ENCODE measurements at places on chromosomes 5 and 9.

DNA sequence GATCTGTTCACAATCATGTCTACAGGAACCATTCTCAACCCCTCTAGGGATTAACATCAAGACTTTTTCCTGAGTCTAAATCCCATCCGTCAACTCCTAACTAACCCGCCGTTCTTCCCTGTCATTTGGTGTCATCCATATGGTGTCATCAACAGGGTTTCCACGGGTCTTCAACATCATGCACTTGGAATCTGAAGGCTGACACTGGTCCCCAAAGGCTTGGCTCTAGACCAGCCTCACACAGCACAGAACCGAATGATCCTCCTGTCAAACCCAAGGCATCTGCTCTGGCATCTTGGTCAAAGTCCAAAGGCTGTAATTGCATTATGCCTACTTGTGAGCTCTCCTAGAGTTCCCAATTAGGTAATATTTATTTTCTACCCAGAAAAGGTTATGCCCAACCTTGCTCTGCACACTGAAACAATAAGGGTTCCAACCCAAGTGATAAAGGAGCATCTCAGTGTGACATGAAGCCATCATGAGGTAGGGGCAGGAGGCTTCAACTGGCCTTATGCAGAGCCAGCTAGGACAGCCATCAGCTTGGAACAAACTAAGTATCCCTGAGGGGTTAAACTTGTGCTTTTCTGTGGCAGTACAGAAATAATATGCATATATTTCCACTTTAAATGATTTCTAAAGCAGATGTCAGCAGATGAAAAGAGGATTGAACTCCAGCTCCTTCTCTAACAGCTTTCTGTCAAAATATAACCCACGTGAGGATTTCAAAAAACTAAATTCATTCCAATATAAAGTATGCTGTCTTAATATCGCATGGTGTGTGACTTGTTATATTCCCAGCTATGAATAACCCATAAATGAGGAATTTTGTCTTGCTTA is 13.9 kb downstream of the ENC1 start:
- H3K27me3 ChIP-seq = no peaks in the 10 kb centered on the region
- H3K4me1 ChIP-seq = peaks cover 19% of the 10 kb centered on the region
- H3K4me3 ChIP-seq = no peak overlapping the region
- H3K27ac ChIP-seq = no peak overlapping the region
- DNase-seq = no peak
- no peaks in the 10 kb centered on the region for H3K36me3 ChIP-seq

DNA sequence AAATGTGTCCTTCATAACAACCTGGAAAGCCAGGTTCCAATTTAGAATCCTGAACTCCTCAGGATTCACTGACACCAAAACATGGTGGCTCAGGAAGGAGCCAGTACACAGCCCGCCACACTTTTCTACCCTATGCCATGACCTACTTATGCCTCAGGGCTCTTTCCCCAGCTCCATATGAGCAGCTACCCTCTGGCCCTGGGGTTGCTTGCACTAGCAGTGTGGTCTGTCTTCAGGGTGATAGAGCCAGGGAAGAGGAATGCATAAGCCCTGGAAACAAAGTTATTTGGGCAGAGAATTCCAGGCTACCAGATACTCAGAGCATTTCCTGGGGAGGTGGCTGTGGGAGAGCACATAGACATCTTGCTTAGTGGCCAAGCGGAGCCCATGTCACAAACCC is 15.0 kb upstream of the ECM2 start:
- DNase-seq = no peak
- no peaks in the 10 kb centered on the region for H3K4me1 ChIP-seq
- H3K36me3 ChIP-seq = no peaks in the 10 kb centered on the region
- H3K4me3 ChIP-seq = no peak overlapping the region
- no peaks in the 10 kb centered on the region for H3K27me3 ChIP-seq

- DNase-seq = peak; percentile 16
- H3K27ac ChIP-seq = no peak overlapping the region
- no peaks in the 10 kb centered on the region for H3K4me1 ChIP-seq
- no peak overlapping the region for H3K4me3 ChIP-seq
- no peaks in the 10 kb centered on the region for H3K36me3 ChIP-seq
These were observed 48.6 kb upstream of the SH3PXD2B start for GRCh38 chr5:172502969-172503368.

DNA sequence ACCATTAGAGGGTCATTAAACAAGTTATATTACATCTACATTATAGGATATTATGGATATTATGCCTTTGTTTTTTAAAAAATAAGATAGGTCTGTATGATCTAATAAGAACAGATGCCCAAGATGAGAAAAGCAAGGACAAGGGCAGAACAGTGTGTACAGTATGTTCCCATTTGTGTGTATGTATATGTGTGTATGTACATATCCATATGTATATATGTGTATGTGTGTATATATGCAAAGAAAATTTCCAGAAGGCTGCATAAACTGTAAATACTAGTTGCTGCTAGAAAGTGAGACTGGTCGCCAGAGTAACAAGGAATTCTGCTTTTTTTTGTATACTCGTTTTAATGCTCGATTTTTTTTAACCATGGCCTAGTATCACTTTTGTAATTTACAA is 58.1 kb upstream of the GLIS3 start:
- H3K36me3 ChIP-seq = no peaks in the 10 kb centered on the region
- H3K4me1 ChIP-seq = no peaks in the 10 kb centered on the region
- no peak overlapping the region for H3K27ac ChIP-seq
- H3K4me3 ChIP-seq = no peak overlapping the region

DNA sequence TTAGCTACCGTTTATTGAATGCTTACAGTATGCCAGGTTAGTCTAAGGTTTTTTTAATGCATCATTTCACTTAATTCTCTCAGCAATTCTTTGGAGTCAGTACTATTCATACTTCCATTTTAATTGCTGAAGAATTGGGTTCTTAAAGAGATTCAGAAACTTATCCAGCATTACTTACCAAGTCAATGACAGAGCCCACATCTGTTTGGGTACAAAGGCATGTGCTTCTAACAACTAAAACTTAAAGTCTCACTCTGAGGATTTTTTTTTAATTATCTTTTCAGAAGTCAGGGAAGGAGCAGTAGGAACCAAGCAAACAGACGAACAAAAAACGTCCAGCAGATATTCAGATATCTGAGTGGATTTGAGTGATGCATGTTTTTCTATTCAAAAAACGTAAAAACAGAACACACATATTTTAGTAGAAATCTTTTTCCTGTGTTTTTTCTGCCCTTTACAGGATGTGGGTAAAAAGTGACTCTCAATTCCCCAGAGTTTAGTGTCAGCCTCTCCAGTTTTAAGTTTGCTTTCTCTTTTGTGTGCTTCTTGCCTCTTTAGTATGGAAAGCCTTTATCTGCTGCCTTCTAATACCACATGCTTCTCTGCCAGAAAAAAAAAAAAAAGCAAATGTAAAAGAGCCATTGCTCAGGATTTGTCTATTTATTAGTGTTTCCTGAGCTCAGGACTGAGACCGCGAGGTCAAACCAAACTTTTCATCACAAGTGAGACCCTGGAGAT is 118.0 kb downstream of the PRKACG start:
- peaks cover 36% of the 10 kb centered on the region for H3K4me1 ChIP-seq
- no peaks in the 10 kb centered on the region for H3K36me3 ChIP-seq
- no peaks in the 10 kb centered on the region for H3K27me3 ChIP-seq
- no peak for DNase-seq

GRCh38 chr5:95327211-95327610 is 42.3 kb upstream of the MCTP1 start:
- no peaks in the 10 kb centered on the region for H3K4me1 ChIP-seq
- H3K27ac ChIP-seq = no peak overlapping the region
- no peak for DNase-seq
- H3K36me3 ChIP-seq = no peaks in the 10 kb centered on the region
- H3K27me3 ChIP-seq = no peaks in the 10 kb centered on the region

GRCh38 chr5:88085462-88085861 is 183.2 kb downstream of the TMEM161B start:
- DNase-seq = no peak
- H3K4me3 ChIP-seq = no peak overlapping the region
- no peak overlapping the region for H3K27ac ChIP-seq
- H3K4me1 ChIP-seq = no peaks in the 10 kb centered on the region

DNA sequence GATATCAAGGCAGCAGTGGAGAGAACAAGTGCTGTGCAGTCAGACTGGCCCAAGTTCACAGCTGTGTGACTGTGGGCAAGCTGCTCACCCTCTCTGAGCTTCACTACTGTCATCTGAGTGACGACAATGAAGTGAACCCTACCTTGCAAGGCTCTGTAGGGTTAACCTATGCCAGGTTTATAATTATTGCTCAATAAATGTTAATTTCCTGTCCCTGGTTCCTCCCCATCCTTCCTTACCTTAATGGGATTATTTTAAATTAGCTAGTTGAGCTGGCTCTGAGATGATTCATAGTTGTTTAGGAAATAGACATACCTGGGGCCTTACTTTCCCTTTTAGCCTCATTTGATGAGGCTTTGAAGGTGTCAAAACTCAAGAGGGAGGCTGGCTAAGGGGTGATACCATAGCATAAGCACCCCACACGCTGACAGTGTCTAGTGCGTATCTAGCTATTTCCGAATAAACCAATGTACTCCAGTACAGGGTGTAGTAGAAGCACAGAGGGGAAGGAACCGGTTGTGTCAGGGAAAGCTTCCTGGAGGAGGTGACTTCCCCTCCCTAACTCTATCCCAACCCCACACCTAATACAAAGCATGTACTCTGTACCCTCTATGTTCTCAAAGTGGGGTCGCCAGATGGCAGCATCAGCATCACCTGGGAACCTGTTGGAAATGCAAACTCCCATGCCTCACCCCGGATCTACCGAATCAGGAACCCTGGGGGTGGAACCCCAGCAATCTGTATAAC is 63.3 kb upstream of the SLC25A51 start:
- no peak overlapping the region for H3K4me3 ChIP-seq
- H3K36me3 ChIP-seq = no peaks in the 10 kb centered on the region
- no peaks in the 10 kb centered on the region for H3K4me1 ChIP-seq

GRCh38 chr9:136700959-136701667 is 11.3 kb upstream of the DIPK1B start:
- DNase-seq = peak; percentile 51
- peaks cover 21% of the 10 kb centered on the region for H3K4me1 ChIP-seq
- H3K36me3 ChIP-seq = no peaks in the 10 kb centered on the region
- H3K27me3 ChIP-seq = peaks cover 48% of the 10 kb centered on the region
- no peak overlapping the region for H3K27ac ChIP-seq
- H3K4me3 ChIP-seq = peak overlapping the region; percentile 60

DNA sequence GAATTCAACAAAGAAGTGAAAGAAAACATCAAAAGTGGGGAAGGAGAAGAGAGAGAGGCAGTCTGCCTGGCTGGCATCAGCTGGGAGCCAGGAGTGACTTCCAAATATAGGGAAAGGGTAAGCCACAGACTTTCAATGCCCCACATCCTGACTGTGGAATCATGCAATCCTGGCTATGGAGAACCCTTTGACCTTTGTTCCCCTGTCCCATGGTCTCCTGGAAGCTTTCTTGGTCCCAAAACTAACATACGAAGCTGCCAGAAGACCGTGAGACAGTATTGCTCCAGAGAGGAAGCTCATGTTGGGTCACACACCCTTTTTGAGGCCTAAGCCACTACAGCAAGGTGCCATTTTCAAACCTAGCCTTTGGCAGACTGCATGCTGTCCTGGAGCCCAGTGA is 665.5 kb downstream of the ELAVL2 start:
- no peaks in the 10 kb centered on the region for H3K27me3 ChIP-seq
- H3K36me3 ChIP-seq = no peaks in the 10 kb centered on the region
- H3K4me3 ChIP-seq = no peak overlapping the region
- DNase-seq = no peak
- H3K4me1 ChIP-seq = no peaks in the 10 kb centered on the region

- no peaks in the 10 kb centered on the region for H3K36me3 ChIP-seq
These were observed 31.7 kb upstream of the NFIB start for GRCh38 chr9:14345354-14346230.

GRCh38 chr5:57659886-57660285 is 177.3 kb upstream of the ACTBL2 start:
- H3K27ac ChIP-seq = no peak overlapping the region
- H3K4me3 ChIP-seq = no peak overlapping the region
- no peaks in the 10 kb centered on the region for H3K36me3 ChIP-seq

DNA sequence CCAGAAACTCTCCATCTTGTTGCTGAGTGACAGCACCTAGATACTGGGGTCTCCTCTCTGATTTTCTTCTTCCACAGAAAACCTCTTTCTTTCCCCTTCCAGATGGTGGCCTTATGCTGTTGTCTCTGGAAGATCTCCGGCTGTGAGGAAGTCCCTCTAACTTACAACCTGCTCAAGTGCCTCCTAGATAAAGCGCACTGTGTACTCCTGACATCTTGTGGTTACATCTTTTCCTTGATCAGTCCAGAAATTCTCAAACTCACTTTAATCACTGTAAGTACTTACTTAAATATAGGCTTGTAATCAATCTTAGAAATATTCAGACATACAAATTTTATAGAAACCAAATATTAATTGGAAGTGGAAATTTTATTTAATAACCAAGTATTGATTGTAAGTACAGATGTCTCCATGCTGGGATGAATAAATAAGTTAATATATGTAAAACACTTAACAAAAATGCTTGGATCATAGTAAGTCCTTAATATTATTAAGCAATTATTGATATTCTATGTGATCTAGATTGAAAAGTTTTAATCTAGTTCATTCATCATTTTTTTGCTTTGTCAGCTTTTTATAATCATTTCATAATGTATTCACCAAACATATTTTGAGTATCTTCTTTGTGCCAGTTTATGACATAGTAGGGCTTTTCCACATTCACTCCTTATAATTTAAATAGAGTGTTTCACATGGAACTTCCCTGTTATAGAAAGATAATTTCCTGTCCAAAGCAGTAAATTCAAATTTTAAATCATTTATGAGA is 1381.4 kb upstream of the CDH6 start:
- no peak for DNase-seq
- no peak overlapping the region for H3K27ac ChIP-seq
- no peak overlapping the region for H3K4me3 ChIP-seq
- H3K4me1 ChIP-seq = no peaks in the 10 kb centered on the region

DNA sequence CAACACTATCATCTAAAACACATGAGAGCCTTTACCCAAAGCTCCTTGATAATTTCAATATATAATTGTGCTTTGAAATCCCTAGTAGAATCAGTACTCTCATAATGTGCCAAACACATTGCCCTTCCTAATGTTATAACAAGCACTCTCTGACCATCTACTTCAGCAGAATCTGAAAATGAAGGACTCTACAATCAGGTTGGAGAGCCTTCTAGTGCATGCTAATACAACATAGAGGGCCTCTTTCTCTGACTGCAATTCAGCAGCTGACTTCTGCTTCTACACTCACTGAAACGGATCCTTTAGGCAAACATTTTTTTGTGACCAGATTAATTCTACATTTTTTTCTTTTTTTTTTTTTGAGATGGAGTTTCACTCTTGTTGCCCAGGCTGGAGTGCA is 155.6 kb downstream of the EPB41L4A start:
- no peak overlapping the region for H3K4me3 ChIP-seq
- H3K27me3 ChIP-seq = no peaks in the 10 kb centered on the region
- H3K4me1 ChIP-seq = no peaks in the 10 kb centered on the region
- no peak overlapping the region for H3K27ac ChIP-seq
- no peaks in the 10 kb centered on the region for H3K36me3 ChIP-seq

GRCh38 chr5:113683211-113683610 is 169.7 kb downstream of the YTHDC2 start:
- no peaks in the 10 kb centered on the region for H3K4me1 ChIP-seq
- H3K27me3 ChIP-seq = no peaks in the 10 kb centered on the region
- no peak overlapping the region for H3K27ac ChIP-seq
- DNase-seq = no peak
- no peaks in the 10 kb centered on the region for H3K36me3 ChIP-seq

Measured in T-cell (primary cell).